ENCODE measurements at places on chromosomes 12 and 14.

DNA sequence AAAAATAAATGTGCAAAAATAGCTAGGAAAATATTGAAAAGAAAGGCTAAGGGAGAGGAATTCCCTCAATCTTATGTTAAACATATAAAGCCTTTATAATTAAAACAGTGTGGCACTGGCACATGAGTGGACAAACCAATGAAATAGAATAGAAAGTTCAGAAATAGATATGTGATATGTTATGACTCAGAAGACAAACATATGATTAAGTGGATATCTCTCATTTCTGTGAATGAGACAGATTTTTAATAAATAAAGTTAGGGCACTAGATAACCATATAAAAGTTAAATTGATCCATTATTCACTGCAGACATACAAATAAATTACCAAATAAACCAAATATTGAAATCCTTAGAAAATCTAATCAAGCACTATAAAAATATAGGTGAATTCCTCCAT, 73.0 kb downstream of the ALG10B start:
- no peak for DNase-seq

GRCh38 chr14:50821510-50822464, 9.2 kb downstream of the NIN start:
- no peak for DNase-seq

- no peak for DNase-seq
Measured at GRCh38 chr14:90753456-90754005, 62.7 kb downstream of the TTC7B start.

GRCh38 chr12:111846016-111846415, 4.0 kb downstream of the MAPKAPK5 start:
- DNase-seq, result no peak

DNA sequence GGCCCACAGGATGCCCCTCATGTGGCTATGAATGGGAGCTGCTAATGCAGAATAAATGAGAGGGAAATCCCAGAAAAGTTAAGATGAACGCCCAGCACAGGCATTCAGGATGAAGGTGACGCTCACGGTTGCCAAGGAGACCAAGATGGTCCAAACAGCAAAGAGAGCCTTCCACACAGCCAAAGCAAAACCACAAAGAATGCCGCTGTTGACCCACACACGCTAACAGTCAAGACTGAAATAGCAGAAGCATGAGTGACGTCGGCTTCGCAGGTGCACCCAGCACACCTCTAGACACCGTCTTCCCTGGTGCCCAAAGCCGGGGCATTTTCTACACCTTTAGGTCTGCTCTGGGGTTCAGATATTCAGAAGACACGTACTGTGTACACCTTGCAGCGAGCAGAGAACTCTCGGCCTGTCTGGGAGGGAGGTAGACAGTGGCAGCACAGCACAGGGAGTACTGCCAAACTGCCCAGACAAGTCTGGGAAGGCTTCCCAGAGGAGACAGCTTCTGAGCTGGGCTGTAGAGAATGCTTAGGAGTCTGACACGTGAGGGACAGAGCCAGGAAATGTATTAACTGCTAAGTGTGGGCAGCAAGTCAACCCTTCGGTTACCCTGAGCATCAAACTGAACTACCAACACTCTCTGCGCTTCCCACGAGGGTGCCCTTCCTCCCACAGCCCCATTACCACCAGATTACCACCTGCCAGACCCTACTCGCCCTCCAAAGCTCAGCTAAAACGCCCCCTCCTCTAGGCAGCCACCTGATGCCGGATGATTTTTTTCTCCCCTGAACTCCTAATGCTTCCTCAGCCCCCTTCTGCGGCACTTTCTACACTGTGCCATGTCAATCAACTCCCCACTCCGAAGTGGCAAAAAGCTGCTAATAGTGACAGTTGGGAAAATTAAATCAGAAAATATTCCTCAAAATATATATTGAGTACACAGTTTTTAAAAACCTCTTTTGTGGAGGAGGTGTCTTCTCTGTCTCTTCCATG, 50.1 kb downstream of the CCDC88C start:
- no peak for DNase-seq

DNA sequence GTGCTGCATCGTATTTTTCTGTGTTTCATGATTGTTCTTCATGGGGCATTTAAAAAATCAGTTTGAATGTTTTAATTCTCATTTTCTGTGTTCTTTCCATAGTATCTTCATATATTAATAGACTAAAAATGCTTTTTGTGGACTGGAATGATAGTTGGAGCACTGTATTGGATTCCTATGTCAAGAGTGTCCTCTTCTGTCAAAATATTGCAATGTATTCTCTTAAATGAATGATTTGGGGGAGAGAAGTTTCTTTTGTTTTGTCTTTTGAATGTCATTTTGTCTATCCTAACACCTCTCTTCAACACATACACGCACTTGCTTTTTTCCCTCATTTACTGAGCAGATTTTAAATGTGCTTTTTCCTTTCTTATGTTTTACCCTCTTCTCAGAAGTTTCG, 4.7 kb upstream of the EIF2S3B start:
- no peak for DNase-seq

DNA sequence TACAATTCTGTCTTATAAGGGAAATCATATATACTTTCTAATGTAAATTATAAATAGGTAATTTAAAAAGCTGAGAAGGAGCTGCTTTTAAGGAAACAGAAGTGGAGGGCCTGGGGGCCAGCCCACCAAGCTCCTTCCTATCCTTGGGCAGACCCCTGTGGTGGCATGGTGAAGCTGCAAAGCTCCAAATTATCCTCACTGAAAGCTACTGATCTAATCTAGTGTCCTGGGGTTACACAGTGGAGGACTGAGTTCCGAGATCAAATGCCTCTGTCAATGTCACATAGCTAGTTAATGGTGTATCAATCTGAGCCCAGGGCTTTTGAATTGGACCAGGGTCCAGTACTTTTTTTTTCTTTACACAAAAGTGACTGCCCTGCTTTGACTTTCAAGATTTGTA, 355.4 kb downstream of the CEP128 start:
- no peak for DNase-seq

- no peak for DNase-seq
Measured at GRCh38 chr12:77118696-77119095, 53.3 kb upstream of the E2F7 start.

DNA sequence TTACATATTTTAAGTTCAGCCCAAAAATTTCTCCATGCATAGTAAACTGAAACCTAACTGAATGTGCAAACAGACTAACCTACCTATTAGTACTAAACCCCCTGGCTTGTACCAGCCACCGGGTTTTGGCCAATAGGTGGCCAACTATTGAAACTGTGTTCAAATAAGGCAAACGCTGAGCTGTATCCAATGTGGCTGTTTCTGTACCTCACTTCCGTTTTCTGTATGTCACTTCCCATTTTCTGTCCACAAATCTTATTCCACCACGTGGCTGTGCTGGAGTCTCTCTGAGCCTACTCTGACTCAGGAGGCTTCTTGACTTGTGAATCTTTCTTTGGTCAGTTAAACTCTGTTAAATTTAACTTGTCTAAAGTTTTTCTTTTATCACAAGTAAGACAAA, 6.0 kb upstream of the FBXO34 start:
- no peak for DNase-seq

DNA sequence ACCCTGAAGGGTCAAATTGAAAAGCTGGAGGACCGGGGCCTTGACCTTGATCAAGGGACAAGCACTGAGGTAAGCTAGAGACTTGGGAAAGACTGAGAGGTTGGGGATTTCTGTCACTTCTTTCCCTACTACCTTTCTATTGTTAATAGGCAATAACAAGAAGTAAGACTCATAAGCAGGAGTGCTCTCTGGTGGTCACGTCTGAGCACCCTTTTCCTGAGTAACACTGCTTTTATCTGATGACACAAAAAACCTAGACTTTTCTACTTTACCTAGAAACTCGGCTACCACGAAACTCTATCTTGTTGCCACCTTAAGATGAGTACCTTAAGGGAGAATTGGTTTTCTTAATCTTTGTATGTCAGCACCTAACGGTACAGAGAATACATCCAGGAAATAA, 35.5 kb upstream of the PPFIBP1 start:
- no peak for DNase-seq

DNA sequence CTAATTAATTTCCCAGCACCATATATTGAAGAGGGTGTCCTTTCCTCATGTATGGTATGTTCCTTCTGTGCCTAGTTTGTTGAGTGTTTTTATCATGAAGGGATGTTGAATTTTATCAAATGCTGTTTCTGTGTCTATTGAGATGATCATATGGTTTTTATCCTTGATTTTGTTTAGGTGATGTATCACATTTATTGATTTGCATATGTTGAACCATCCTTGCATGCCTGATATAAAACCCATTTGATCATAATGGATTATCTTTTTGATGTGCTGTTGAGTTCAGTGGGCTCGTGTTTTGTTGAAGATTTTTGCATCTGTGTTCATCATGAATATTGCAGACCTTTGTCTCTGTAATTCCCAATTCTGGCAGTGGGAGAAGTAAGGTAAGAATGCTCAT, 44.6 kb downstream of the RASSF8 start:
- DNase-seq, result no peak

DNA sequence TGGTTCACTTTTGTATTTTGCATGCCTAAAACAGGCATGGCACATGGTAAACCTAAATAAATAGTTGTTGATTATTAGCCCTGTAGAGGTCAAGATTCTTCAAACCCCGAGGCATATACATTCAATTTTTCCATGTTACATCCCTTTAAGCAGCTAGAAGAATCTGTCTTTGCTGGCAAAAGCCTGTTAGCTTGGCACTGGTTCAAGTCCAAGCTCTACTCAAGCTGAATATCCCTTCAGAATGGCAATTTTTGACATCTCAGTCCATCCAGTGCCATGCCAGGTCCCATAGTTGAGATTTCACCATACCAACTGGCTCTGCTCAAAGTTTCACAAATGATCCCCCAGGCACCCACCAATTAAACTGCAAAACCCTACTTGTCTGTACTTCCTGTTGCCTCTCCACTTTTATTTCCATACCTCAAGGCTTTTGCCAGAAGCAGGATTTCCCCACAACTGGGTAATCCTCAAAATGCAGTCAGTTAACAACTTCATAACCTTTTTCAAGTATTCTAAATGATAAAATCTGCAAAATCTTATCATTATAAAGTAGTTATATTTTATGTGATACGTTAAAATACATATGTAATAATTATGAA, 9.0 kb upstream of the DCN start:
- no peak for DNase-seq

DNA sequence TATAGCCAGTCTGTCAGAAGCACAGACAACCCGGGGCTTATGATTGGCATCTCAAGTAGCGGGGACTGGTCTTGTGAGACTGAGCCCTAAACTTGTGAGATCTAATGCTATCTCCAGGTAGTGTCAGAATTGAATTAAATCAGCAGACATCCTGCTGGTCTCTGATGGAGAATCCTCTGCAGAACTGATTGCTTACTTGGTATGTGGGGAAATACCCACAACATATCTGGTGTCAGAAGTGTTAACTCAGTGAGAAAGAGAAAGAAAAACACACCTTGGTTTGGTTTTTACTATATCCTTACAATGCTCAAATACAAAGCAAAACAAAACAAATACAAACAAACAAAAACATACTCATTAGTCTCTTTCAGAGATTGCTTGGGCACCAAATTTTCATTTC, 10.0 kb downstream of the SEL1L start:
- DNase-seq, result no peak

- DNase-seq, result no peak
Measured at GRCh38 chr14:85002846-85003245, 527.1 kb upstream of the FLRT2 start.

DNA sequence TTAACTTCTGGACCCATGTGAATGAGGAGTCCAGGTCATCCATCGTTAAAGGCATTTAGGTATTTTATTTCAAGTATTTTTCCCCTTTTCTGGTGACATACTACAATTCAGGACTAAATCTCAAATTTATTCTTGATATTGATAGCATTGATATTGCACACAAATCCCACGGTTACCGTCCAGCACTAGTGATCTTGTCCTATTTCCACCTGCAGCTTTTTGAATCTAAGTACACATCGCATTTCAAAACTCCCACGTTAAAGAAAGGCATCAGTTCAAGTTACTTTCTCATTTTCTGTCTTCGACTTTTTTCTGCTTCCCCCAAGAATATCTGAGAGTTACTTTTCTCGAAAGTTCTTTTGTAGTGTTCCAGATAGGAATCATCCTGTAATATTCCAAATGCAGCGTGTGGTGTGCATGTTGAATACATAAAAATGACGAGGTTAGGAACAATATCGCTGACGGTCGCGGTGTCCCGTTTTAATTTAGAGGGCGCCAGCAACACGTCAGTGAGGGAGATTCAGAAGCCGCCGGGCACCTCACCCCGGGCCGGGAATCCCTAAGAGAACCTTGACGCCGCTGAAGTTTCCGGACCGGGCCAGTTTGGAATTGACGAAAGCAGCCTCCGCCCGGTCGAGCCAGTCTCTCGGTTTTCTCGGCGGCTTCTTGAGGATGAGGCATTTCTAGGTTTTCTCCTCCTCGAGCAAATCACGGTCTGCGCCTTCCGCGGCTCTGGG, 569 bp upstream of the RGS6 start:
- DNase-seq, result no peak

DNA sequence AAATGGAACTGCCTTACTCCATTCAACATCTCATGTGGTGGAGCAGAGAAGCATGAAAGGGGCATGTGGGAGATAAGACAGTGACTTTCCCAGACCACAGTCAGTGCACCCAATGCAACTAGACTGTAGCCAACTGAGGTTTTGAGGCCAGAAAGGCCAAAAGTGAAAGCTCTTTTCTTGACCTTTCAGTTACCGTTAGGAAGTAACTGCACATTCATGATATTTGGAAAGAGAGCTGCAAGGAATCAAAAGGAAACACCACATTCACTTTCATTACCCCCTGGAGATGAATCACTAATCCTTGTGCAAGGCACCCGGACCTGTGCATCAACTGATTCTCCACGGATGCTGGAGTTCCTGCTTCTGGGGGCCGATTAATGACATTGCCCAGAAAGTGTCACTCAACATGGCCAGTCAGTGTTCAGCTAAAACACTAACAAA, 72.9 kb upstream of the ELK3 start:
- no peak for DNase-seq

DNA sequence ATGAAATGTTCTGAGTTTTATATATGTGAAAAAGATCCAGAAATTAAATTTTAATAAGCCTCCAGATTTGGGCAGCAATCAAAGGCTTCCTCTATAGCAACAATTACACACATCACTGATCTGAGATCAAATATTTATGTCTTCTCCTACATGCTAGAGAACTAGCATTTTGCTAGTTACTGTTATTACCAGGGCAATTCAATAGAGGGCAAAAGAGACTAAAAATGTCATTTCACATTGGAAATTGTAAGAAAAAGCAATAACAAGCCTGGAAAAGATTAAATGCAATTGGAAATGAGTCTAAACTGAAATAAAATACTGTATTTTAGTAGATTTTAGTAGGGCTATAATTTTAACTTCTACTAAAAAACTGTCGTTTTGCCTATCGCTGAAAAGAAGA, 32.6 kb upstream of the ANO6 start:
- DNase-seq, result no peak

DNA sequence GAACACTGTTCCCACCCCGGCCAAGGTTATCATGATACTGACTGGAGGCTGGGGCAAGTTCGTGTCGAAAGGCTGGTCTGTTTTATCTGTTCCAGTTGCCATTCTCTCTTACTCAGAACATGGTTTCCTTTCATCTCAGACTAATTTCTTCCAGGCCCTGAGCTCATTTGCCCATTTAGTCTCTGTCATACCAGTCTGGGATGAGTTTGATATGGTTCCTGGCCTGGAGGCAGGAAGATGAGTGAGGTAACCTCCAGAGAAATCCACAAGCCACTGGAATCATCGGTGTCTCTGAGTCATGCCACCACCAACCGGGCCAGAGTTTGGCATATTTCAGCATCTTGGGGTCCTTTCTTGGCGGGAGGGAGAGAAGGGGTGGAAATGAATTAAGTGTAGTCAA, 114.7 kb downstream of the NTF3 start:
- DNase-seq, result no peak

Data from stimulated activated CD4-positive, alpha-beta T cell treated with anti-CD3 and anti-CD28 coated beads, Interleukin-15, amount 100 ng/mL, for 1 hour (primary cell).